Mucosa of gallbladder (tissue), 1 donor: ENCODE measurements at places on chromosomes 2 and 18. TPM values are rescaled to one million over a fixed set of nuclear protein-coding genes. Genes with fewer than 3 reads are reported as not detected.
A peak's percentile ranks its signal among the peaks of the same experiment; 100 is the strongest.

DNA sequence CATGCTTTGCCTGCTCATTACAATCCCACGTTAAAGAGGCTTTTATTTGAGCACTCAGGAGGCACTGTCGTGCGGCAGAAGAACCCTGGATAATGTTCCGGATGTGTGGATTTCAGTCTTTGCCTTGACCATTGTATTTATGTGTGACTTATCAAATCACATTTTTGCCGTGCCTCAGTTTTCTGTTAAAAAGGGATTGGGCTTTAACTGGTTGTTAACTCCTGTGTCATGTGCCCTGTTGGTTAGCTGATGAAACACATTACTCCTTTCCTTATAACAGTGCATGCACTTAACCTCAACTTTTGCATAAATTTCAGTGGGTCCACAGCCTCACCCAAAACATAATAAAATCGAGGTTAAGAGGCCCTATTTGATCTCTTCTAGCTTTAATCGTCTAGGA, 52.7 kb downstream of the NAB1 start:
- no peak for DNase-seq

DNA sequence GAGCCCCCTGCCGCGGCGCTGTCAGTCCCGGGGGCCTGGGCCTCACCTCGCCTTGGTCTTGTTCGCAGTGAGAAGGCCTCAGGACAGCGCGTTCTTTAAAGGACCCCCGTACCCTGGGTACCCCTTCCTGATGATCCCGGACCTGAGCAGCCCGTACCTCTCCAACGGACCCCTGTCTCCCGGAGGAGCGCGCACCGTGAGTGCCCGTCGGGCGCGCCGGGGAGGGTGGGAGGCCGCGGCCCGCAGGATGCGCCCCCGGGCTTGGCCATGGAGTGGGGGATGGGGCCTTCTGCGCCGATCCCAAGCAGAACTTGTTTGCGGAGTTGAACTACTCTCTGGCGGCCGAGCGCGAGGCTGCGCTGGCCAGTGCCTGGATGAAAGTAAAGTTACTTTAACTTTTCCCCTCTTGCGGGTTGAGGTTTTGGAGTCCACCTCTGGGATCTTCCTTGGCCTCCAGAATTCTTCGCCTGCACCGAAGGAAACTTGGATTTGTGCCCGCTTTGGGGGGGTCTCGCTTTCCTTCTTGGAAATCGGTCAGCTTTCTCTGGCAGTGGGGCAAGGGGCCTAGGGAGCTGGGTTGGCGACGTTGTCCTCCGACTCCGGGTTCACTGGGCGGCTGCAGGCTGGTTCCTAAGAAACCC, 1.2 kb downstream of the TCF7L1 start:
- DNase-seq, result no peak

SIX3 gene
- not detected for total RNA-seq

- DNase-seq, result no peak
Measured at GRCh38 chr18:48968412-48969215, 17.8 kb upstream of the SMAD7 start.

VIT gene
- total RNA-seq, result 1.5 TPM

DNA sequence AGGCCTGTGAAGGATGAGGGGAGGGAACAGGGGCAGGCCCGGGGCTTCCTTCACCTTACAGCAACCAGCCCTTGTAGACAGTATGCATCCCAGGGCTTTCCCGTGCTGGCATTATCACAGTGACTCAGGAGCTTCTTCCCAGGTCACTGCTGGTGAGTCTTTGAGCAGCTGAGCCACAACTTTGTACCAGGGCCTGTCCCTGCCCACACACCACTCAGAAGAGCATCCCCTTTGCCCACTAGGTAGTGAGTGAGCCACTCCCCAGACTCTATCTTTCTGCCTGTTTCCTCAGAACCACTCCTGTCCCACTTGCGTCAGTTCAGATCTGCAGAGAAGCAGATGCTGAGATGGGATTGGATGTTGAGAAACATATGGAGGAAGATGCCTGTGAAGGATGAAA, 69.6 kb upstream of the ALPP start:
- no peak for DNase-seq

- DNase-seq, result peak; percentile 38
Measured at GRCh38 chr2:115161081-115161770, 718.8 kb downstream of the DPP10 start.

DNA sequence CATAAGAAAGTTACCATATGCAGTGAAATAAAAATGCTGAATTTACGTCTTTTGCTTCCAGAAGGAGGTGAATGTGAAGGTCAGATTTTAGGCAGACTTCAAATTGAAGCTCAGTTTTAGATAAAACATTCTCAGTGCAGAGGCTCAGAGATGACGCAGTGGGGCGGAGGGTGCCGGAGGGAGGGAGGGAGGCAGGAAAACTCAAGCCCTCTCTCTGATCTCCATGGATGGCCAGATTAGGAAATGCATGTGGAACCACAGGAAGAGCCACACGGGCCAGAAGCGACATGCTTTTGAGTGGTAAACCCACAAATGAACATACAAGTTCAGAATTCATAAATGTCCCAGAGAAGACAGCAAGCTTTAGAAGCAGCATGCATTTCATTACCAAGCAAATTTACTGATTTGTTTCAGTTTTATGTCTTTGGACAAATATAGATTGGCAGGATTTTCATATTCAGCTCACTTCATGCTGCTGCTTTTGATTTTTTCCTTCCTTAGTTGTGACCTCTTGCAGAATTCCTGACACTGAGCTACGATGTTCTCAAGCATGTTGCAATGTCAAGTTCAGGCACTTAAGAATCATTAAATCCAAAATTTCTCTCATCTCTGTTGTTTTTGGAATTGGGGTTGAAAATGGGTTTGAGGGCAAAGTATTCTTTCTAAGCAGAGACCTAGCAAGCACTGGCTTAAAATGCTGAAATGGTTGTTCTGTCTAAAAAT, 29.7 kb upstream of the APCDD1 start:
- DNase-seq, result no peak

GRCh38 chr2:8520791-8521344, 161.0 kb upstream of the ID2 start:
- DNase-seq, result no peak

GRCh38 chr18:36650906-36651305, 177.9 kb downstream of the TPGS2 start:
- DNase-seq, result no peak

- DNase-seq, result no peak
Measured at GRCh38 chr2:94874277-94874997, 3.2 kb downstream of the TEKT4 start.

C18orf54 gene
- 1.3 TPM for total RNA-seq

PIEZO2 gene
- 1.5 TPM for total RNA-seq

RGPD5 gene
- total RNA-seq, result 53.6 TPM

DNA sequence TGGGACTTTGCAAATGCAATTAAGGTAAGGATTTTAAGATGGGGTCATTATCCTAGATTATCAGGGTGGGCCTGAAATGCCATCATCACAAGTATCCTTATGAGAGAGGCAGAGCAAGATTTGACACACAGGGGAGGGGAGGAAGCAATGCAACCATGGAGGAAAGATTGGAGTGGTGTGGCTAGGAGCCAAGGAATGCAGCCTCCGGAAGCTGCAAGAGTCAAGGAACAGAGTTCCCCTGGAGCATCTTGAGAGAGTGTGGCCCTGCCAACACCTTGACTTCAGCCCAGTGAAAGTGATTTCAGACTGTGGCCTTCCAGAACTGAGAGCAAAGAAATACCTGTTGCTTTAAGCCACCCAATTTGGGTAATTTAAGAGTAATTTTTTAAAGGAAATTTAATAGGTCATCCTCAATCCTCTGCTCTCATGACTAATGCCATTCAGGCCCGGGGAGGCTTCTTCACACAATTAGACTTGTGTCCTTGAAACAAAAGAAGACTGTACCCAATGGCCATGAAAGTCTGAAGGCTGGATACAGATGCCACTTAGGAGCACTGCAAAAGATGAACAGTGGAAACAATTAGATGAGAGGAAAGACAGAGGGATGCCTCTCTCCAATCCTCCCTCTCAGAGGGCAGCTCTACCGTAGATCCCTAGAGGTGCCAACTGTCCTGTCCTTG, 250.3 kb upstream of the ID2 start:
- DNase-seq, result no peak

- no peak for DNase-seq
Measured at GRCh38 chr2:33488178-33488690, 11.8 kb downstream of the RASGRP3 start.

GRCh38 chr2:149183187-149183586, 144.7 kb downstream of the LYPD6B start:
- no peak for DNase-seq

GRCh38 chr2:16235747-16236146, 295.4 kb downstream of the MYCN start:
- DNase-seq, result no peak

GRCh38 chr2:164189851-164190250, 431.4 kb downstream of the GRB14 start:
- DNase-seq, result no peak

GRCh38 chr2:9846554-9846953, 3.3 kb downstream of the TAF1B start:
- no peak for DNase-seq

GRCh38 chr2:1498176-1498575, 84.9 kb downstream of the TPO start:
- no peak for DNase-seq

- no peak for DNase-seq
Measured at GRCh38 chr2:12589802-12590320, 126.9 kb upstream of the TRIB2 start.

DNA sequence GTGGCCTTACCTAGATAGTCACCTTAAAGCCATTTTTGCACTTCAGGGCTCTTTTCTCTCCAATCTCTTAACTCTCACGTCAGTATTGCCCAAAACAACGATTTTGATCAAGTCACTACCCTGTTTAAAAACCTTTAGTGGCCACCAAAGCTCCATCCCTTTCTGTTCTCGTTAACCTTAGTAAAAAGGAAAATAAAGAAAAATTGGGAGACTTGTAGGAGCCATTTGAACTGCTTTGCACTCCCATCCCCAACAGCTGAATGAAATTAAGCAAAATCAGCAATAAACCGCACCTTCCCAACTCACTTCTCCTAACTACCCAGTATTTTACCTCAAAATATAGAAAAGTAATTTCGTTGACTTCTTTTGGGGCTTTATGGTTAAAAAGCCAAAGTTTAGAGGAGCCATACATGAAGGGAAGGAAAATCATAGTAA, 686 bp upstream of the ARL5A start:
- DNase-seq, result no peak
